ENCODE measurements at places on chromosomes 4 and X.

GRCh38 chr4:168887809-168888208 is 122.2 kb downstream of the CBR4 start:
- DNase-seq: no peak

DNA sequence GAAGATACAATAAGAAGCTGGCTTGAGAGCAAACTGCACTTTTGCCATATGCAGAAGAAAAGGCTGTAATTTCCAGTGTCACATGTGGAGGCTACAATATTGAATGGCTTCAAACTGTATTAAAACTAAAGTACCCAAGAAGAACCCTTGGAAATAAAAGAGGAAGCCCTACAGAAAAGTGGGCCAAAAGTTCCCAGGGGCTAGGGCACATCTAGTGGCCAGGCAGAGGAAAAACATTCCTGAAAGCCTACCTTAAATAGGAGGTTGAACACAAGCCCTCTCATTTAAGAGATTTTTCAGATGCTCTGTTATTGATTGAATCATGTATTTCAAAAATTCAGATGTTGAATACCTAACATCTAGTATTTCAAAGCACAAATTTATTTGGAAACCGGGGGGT is 40.6 kb upstream of the PRDX4 start:
- no peak for DNase-seq

DNA sequence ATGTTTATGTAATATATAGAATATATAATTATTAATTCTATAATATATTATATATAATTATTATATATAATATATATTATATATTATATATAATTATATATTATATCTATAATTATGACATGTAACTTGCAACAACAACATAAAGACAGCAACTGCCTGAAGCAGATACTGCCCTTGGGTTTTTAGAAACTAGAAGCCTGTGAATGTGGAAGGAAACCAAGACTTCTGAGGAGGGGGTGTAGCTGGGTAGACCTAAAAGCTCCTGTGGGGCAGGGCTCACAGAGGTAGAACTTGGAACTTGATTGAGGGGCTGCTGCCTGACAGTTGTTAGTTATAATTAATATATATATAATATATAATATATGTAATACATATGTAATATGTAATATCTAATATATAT is 167.2 kb upstream of the SLIT2 start:
- no peak for DNase-seq

- no peak for DNase-seq
These were observed 33.3 kb upstream of the PROM1 start for GRCh38 chr4:16117164-16117563.

DNA sequence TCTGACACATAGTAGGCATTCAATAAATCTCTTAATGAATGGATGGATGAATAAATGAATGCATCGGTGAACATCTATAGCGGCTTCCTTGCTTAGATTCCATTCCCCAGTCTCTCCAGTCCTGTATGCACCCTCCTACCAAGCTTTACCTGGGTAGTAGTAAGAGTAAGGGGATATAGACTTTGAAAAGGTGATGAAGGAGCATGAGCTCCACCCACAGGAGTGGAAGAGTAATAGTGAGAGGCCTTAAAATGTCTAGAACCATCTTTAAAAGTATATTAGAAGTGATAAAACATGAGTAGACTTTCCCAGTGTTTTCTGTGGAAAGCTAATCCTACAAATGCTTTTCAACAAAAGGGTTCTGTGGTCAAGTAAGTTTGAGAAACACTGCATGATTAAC is 35.5 kb upstream of the GPC3 start:
- DNase-seq: no peak

DNA sequence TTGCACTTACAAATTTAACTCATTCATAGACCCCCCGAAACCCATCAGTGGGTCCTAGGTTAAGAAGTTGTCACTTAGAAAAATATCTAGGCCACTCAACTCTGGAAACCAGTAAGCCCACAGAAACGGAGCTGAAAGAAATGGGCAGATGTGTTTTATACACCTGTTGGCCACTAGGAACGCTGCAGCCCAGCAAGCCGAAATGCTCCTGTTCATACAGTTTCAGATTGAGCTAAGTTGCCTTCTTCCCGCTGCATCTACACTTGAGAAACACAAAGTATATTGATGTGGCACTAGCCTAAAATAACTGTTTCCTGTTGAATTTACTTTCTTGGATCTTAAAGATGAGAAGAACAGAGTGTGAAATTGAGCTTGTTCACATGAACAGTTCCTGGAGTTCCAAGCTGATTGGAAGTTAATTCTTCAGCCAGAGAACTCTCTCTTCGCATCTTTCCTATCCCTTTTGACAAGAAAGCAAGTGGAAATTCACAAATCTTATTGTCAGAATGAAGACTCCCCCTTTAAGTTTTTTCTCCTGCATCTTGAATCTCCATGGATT is 174.1 kb downstream of the RBMX2 start:
- DNase-seq: peak; percentile 41

GRCh38 chr4:74630551-74630950 is 163.8 kb downstream of the BTC start:
- no peak for DNase-seq

GRCh38 chr4:24172406-24172805 is 282.6 kb upstream of the PPARGC1A start:
- no peak for DNase-seq

DNA sequence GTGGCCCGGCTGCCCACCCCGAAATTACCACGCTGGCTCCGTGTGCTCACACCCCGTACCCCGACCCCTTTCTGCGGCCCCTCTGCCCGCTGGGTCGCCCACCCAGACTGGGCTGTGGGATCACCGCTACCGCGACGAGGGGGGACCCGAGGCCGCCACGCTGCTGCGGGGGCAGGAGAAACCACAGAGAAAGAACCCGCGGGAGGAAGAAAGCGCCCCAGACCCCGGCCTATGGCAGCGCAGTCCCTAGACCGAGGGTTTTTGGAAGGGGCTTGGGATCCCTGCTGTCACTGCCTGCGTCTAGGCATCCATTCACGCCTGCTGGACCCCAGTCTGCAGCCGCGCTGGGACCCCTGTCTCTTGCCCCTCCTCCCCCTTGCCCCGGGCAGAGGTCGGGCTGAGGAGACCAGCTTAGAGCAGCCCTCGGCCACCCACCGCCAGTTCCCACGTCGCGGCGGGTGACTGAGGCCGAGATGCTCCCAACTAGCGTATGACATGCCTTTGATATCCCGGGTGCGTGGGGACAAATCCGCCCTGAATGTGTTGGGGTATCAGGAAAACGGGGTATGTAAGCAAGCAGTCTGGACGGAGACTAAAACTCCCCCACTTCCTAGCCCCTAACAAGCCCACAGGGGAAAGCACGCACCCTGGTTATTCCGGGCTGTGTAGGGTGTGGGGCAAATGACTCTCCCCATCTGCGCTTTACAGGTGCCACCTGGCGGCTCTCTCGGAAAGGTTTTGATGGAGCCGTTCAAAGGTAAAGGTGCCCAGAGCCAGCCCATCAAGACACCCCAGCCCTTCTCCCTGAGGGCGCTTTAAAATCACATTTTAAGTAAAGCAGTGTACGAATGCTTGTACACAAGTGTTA is 862 bp upstream of the INPP4B start:
- no peak for DNase-seq

DNA sequence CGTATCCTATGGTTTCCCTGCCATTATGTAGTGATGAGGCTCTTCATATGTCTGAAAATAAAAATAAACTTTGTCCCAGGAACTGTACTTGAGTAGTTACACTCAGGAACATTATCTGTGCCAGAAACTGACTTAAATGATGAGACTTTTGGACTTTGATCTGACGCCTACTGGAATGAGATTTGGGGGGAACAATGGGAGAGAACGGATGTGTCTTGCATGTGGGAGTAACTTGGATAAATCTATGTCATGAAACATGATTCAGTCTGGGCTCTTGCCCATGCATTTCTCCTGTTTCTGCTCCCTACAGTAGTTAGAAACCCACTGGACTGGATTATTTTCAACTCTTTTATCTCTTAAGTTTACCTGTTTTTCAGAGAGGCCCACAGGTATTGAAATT is 2351.4 kb downstream of the PCDH7 start:
- no peak for DNase-seq

- DNase-seq: no peak
These were observed 775.4 kb downstream of the STPG2 start for GRCh38 chr4:97367878-97368277.

GRCh38 chrX:18158963-18159362 is 61.7 kb downstream of the BEND2 start:
- no peak for DNase-seq

DNA sequence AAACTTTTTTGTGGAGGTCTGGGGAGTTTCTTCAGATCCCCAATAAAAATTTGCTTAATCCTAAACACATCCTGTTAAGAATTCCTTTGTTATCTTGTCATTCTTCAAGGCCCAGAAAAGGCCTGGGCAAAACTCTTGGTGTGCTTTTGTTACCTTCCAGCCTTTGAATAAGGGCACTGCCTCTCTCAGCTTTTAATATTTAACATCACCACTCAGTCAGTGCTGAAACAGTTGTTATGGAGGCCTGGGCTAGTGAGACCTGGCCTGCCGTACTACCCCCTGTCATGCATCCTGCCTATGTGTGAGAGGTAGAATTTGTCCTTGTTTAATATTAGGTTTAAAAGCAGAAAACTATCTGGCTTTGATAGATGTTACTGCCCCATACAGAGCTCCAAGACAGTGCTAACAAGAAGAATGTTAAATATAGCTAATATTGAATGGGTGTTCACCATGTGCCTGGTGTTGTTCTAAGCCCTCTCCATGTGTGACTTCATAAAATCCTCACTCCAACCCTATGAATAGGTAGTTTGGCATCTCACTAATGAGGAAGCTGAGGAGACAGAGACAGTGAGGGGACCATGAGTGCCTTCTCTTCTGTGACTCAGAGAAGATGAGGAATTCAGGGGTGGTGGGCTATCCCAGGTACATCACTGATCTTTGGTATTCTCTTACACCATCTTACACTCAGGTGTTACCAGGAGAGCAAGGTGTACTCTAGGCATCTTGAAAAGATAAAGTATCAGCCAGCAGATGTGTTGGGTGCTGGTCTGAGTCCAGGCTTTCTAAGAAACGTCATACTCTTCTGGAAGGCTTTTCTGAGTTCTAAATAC is 6.2 kb downstream of the PPP1R2C start:
- no peak for DNase-seq

DNA sequence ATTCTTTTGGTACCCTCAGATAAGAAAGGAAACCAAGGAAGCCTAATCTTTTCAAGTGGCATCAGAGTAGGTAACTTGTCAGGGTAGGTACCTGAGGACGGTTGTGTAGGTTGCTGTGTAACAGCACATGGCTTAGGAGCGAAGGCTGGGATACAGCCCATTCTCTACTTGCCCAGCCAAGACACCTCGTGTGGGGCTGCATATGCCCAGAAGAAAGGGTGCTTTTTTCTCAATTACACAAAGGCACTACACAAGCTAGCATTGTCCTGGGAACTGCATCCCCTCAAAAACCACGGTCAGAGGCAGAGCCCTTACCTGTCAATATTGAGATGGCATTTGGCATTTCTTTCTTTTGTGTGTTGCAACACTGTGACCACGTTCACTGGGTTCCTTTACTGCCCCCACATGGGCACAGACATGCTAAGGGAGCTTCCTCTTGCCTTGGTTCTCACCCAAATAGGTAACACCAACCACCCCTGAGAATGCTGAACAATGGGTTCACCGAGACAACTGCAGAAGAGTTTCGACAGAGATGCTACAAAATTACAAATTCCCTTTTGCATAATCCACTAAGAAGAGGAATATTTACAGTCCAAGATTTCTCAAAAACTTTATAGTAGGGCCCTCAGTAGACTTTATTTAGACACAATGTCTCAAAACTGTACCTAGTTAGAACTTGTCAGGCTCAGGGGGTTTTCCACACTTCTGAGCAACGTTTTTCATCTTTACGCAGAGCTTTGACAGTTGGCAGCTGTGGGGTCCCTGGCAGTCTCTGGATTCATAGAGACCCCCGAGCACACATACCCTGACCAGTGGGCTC is 35.8 kb upstream of the TNIP3 start:
- DNase-seq: no peak

- DNase-seq: no peak
These were observed 40.9 kb upstream of the VEGFC start for GRCh38 chr4:176833400-176834175.

DNA sequence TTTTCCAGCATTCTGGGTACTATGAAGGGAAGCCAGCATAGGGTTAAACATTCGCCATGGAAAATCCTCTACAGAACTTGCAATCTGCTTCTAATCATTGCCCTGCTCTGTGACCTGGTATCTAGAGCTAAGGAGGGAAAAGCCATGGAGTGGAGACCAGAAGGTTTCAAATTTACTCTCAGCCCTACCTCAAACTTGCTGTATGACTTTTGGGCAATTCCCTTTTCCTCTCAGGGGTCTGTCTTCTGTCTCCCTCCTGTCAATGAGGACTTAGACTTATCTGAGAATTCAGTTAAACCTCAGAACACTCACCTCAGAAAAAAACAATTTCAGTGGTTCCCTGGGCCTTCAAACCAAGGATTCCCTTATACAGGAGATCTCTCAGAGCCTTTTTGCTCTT is 29.1 kb downstream of the ARHGEF9 start:
- DNase-seq: no peak

DNA sequence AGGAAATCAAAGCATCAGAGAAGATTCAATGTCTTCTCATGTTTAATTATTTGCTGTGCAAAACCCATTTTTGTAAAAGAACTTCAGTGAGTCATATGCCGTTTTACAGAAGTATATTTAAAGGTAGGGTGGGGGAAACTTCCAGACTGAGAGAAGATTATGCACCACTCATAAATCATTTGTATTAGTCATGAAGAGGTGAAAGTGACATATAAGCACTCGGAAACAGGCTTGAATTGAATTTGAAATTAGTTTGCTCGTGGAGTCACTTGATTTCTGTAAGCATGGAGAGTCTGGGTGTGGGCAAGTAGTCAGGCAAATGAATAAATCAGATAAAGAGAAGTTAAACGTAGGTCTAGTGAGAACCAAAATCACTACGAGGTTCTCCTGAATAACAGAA is 335.1 kb downstream of the ANK2 start:
- DNase-seq: no peak

DNA sequence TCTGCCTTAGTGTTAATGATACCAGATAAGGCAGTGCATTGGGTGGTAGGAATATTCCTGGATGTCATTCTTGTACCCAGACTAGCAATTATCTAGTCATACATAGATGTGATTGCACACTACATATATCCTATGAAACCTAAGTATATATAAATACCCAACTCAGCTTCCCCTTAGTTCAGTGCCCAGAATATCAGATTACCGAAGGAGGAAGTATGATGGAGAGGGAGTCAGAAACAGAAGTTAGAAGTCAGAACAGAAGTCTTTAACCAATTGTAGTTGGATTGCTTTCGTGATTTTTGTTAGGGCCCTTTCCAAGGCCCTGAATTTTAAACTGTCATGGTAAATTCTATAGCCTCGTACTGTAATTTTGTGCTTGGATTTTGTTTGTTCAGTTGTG is 42.9 kb downstream of the MOB1B start:
- DNase-seq: no peak

DNA sequence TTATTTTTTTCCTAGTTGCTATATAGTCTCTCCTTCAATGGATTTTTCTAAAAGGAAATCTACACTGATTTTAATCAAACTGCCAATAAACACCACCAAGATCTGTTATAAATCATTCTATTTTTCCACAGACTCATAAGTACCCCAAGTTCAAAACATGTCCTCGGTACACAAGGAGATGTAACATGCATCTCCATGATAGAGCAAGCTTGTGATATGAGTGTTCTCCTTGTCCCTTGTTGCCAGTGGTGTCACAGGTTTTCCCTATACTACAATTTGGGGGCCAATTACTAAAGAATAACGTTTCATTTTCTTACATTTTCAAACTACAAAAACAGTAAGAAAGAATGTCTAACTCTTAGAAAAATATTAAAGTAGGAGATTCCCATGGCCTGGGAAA is 491 bp downstream of the ARHGEF6 start:
- DNase-seq: no peak
